ENCODE measurements at places on chromosomes 4 and X. TPM values are rescaled to one million over a fixed set of nuclear protein-coding genes. Genes with fewer than 3 reads are reported as not detected.

Gene PLP1
- 3.3 TPM for total RNA-seq

Gene ETDA
- not detected for total RNA-seq

Gene NCAPG
- 82.1 TPM for total RNA-seq

GRCh38 chr4:83556006-83556707 is 20.2 kb downstream of the GPAT3 start:
- peak; percentile 24 for DNase-seq

DNA sequence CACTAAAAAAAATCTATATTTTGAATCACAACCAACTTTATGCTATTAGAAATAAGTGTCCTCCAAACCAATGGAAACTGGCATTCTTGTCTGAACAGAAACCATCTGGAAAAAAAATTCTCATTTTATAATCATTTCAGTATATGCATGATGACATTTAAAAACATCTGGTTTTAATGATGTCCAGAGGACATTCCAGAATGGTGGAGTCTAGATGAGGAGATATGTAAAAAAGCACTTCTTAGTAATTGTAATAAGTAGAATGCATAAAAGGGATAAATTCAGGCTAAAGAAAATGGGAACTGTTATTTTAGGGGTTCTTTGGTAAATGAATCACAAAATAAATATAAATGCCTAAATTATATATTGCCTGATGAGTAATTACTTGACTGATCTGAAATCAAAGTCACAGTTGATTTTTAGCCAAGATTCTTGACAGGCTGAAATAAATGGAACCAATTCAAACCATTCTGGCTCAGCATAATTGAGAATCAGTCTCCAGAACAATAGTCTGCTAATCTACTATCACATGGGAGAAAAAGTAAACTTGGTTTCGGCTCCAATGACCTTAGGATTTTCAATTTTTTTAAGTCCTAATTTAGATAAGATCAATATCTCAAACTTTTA is 636.6 kb downstream of the FAT4 start:
- peak; percentile 2 for DNase-seq

DNA sequence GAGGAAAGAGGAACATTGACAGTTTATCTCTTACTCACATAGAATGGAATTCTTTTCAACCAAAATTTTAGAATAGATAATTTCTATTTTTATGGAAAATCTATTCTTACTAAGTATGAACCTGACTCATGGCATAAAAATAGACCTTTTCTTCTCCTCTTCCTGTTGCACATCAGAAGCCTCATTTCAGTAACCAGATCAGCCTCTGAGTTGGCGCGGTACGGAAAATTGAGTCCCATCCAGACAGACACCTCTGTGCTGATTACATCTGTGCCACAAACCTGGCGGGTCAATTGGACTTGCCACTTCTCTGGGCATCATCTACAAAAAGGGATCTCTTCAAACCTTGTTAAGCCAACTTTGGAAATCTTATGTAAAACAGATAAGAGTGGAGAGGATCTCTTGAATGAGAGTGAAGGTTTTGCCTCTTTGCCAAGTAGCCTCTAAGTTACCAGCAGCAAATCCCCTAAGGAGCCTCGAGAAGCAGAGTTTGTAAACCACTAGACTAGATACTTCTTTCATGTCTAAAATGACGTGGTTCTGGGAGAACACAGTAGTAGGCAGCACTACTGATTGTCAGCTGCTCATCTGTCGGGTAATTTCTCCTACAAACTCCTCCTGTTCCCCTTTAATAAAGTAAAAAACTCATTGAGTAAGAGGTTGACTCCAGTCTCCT is 37.4 kb downstream of the TENM3 start:
- DNase-seq = peak; percentile 47

DNA sequence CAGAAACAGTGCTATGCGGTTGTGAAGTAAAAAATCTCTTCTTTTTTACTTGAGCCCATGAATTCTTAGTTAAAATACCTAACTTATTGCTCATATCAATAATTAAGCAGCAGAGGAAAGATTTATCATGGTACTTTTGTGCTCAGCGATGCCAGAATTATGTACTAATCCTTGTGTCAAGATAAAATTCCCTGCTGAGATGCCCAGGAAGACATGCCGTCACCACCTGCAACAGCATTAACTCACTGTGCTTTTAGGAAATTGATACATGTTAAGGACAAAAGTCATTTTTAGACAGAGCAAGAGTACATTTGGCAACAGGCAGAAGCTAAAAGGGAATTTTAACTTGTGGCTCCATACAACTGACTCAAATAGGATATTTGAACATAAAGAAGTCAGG is 138.9 kb downstream of the NPNT start:
- DNase-seq = peak; percentile 4

DNA sequence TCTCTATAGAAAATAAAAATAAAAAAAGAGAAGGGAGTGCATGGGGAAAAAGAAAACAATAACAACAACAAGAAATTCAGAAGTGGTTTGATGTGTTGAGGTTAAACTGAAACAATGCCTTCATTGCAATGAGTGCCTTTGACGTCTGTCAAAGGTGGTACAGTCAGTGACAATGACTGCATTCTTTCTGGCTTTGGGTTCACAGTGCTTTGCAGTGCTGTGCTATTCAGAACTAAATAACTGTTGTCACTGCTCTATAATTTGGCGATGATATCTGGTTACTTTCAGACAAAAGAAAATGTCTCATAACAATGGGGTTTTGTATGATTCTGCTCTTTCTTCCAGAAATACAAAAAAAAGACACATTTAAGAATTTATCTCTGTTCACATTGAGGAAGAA is 488.6 kb upstream of the MAGEB2 start:
- DNase-seq = no peak

- no peak for DNase-seq
Observed at GRCh38 chr4:98816816-98817215, 112.1 kb downstream of the EIF4E start.

DNA sequence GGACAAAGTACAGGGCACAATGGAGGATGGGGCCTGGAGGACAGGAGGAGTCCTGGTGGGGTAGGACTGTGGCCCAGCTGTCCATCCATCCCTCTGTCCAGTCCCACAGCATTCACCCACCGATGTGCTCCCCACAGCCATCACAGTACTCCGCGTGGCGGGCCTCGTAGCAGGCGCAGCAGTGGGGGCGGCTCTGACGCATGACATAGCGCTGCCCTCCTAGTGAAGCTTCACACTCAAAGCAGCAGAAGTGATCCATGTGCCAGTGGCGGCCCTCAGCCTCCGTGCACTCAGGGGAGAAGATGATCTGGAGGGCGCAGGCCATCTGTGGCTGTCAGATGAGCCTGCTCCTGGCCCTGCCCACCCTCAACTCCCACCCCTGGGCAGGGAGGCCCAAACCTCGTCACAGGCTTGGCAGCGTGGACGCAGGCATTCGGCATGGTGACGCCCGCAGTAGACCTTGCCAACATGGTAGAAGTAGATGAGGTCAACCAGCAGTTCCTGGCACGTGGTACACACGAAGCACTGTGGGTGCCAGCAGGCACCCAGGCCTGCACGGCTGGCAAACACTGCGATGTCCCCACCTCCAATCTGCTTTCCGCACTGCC is 6.3 kb downstream of the PLP2 start:
- DNase-seq = no peak

DNA sequence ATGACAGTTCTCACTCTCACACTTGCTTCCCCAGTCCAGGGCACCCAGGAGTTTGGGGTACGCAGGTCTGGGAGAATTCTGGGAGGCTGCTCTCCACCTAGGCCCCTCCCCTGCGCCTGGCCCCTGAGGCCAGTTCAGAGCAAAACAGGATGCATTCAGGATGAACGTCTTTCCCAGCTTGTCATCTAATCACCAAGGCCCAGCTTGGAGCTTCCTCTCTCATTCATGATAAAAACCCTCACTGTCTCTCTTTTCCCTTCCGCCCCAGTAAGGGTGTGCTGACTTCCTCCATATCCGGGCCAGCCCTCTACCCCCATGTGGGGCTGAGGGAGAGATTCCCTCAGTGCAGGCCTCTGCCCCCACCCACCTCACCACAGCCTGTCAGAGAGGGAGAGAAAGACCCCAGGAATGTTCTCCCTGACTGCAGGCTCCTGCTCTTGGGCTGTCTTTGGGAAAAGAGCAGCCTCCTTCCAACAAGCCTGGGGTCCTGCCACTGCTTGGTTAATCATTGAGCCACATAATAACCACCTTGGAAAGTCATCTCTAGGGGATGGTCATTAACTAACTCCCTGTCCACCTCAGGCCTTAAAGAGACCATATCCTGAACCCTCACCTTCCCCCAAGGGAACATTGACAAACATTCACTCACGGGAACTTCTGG is 50.1 kb downstream of the STARD8 start:
- DNase-seq = no peak

DNA sequence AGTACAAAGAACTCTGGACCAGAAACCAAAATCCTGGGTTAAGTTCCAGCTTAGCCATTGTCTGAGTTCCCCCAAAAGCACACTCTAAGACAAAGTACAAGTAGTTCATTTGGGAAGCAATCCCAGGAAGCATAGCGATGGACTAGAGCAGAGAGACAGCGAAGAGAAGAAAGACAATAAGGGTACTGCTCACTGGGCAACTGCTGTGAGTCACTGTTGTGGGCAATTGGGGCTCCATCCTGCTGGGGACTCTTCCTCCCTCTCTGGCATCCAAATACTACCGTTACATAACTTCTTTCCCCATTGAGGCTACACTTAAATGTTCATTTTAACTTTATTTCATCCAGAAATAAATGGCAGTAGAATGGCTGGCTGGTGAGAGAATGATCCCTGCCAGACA is 14.1 kb downstream of the SRPX start:
- DNase-seq = peak; percentile 73

DNA sequence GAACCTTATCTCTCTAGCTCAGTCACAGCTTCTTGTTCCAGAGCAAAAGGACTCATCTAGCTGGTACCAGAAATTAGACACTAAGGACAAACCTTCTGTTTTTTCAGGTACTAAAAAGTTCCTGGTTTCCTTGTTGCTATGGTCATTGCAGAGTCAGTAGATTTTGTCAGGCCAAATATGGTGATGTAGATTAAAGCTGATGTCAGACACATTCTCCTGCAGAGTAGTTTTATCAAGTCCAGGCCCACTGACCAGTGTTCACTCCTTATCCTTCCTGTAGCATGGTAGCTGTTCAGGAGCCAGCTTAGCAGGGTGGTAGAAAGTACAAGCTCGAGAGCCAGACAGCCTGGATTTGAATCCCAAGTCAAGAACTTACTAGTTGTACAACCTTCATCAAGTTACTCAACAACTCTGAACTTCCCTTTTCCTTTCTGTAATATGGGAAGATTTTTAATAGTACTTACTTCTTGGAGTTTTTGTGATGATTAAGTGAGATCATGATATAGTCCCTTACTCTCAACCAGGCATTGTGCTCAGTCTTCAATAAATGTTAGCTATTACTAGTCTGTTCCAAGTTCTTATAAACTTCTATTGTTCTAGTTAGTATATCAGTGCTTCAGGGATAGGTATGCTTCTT is 17.9 kb downstream of the OCRL start:
- DNase-seq = no peak

GRCh38 chrX:37883196-37883595 is 35.8 kb upstream of the DYNLT3 start:
- DNase-seq = no peak

GRCh38 chr4:105637408-105638176 is 70.9 kb downstream of the INTS12 start:
- DNase-seq = peak; percentile 39

- no peak for DNase-seq
Observed at GRCh38 chr4:108166038-108166437, 2.7 kb downstream of the LEF1 start.
